NCI-H1417 treated with DMSO at 0.1 percent for 48 hours (cell line): ENCODE measurements at places on chromosomes 2 and 18.

GRCh38 chr2:26290001-26290400, 45.3 kb downstream of the HADHB start:
- DNase-seq: no peak

GRCh38 chr18:5431836-5432575, 111.8 kb downstream of the EPB41L3 start:
- DNase-seq: no peak

GRCh38 chr2:238821391-238821790, 26.5 kb upstream of the TWIST2 start:
- DNase-seq: no peak

GRCh38 chr2:60739156-60739555, 16.9 kb upstream of the PAPOLG start:
- DNase-seq: no peak

- DNase-seq: no peak
Measured at GRCh38 chr2:32986480-32986879, 39.7 kb downstream of the LTBP1 start.

- DNase-seq: no peak
Measured at GRCh38 chr2:33529771-33530481, 53.5 kb downstream of the RASGRP3 start.

DNA sequence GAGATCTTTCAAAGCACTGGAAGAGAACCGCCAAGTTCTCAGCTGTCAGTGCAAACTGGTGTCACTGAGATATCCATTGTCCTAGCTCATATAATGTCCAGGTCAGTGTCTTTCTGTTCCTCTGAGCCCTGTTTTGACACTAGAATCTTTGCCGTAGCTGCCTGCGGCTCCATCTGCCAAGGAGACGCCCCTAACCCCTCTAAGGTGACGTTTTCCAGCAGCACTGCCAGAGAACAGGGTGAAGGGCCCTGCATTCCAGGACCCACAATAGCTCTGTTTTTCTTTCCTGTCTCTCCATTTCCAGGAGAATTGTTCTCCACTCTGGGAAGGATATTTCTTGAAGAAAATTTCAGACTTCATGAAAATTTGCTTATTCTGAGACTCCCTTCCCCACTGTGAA, 181.7 kb upstream of the SLC39A10 start:
- no peak for DNase-seq

- no peak for DNase-seq
Measured at GRCh38 chr2:60447943-60448342, 105.5 kb downstream of the BCL11A start.

DNA sequence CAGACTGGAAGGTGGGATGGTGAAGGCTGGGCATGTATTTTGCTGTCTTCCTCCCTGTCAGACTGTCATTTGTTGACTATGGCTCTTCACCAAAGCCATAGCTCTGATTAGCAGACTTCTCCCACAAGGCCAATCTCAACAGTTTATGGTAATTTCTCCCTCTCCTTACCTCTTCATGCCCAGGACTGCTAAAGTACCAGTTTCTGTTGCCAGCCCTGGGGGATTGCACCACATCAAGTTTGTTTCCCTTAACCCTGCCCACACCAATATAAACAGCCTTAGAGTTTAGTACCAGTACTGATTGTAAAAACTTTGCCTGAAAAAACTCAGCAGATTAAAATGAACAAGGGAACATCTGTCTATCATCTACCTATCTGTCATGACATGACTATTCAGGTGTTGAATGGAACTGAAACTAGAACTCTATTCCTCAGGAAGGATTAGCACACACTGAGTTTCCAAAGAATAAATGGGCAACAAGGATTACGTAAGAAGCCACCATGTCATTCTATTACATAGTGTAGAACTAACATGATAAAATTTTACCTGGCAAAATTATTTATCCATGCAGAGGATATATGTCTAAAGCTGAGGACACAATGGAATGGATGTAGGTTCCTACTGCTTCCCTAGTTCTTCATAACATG, 13.7 kb downstream of the FEZ2 start:
- DNase-seq: no peak

DNA sequence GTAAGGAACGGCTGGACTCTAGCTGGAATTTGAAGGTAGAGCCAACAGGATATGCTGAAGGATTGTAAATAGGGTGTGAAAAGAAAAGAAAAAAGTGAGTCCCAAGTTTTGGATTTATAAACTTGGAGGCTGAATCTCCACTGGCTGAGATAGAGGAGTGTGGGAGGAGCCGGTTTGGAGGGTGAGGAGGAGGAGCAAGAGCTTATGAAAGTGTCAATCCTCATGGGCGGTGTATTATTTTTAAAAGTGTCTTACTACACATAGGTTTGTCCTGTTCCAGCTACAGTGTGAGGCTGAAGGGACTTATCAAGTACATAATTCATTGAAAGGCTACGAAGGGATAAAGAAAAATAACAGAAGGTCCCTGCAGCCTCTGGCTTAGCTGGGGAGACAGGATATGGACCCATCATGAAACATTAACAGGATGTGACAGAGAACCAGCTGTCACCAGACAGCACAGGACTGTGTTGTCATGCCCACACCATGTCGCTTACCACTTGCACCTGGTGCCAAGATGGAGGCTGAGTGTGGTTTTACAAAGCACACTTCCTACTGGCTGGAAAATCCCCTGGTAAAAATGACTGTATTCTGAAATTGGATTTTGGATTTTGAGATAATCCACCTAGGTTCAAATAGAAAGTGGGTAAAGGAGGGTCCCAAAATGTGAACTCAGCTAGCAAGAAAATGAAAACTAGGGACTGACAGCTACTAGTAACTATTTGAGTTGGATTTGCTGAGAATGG, 2.5 kb upstream of the MREG start:
- no peak for DNase-seq

GRCh38 chr2:138365581-138365980, 136.0 kb upstream of the SPOPL start:
- DNase-seq: no peak

GRCh38 chr2:238439917-238440316, 13.2 kb downstream of the ASB1 start:
- DNase-seq: no peak

DNA sequence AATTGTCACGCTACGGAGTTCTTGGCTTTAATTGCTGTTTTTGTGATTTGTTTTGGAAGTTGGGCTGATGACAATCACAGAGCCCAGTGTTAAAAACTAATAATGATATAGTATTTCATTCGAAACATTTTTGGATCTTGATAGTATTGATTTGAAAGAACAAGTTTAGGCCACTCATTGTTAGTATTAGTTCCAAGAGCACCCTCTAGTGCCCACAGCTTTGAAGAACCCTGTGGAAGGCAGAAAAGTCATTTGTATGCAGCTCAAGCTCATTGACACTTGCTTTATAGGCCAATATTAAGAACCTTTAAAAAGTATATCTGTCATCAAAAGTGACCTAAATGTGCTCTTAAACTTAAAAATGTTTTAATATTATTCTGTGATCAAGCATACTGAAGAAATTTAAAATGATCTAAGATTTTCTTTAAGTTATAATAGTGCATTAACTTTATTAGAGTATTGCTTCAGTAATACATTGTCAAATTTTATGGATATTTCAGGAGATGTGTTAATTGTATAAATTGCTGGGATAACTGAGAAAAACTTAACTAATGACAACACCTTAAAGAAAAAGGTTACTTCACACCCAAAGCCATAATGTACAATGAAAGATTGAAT, 191.0 kb downstream of the GRB14 start:
- no peak for DNase-seq

- DNase-seq: no peak
Measured at GRCh38 chr2:165376571-165376975, 92.9 kb upstream of the CSRNP3 start.

DNA sequence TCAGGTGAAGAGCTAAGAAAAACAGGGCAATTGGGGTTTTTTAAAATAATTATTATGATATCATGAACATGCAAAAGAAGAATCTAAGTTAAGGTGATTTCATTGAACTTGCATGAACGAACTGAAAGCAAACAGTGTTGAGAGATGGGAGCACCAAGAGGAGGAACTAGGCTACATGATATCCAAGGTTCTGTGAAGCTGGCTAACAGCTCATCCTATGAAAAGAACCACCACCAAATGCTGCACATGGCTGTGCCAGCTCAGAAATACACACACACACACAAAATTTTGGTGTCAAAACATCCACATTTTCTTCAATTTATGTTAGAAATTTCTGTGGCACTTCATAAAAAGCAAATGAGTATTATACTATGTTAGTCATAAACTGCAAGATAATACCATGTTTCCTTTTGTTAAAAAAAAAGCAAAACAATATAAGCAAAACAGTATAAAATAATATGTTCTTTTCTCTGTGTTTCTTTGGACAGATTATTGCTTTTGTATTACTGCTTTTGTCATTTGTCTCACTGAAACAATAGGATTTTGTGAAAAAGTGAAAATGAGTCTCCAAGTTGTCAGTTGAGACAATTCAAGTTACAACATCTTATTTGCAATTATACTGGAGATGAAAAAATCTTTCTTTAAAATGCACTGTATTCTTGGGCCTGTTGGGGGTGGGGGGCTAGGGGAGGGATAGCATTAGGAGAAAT, 12.6 kb upstream of the TTC32 start:
- no peak for DNase-seq

DNA sequence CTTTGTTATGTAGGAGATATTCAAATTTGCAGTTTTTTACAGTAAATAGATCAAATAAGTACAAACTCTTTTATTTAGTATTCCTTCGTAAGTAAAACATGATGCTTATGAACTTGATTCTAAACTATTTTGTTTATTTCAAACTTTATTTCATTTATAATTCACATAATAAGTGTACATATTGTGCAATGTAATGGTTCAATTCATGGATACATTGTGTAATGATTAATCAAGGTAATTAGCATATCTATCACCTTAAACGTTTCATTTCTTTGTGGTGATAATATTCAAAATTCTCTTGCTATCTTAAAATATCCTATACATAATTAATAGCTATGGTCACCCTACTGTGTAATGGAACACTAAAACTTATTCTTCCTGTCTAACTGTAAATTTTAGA, 525.9 kb upstream of the ZNF804A start:
- DNase-seq: no peak

GRCh38 chr2:233439191-233439590, 84.9 kb downstream of the DGKD start:
- no peak for DNase-seq

- DNase-seq: no peak
Measured at GRCh38 chr2:181789827-181790448, 101.6 kb upstream of the ITPRID2 start.

GRCh38 chr2:59930430-59930829, 623.0 kb downstream of the BCL11A start:
- DNase-seq: no peak

DNA sequence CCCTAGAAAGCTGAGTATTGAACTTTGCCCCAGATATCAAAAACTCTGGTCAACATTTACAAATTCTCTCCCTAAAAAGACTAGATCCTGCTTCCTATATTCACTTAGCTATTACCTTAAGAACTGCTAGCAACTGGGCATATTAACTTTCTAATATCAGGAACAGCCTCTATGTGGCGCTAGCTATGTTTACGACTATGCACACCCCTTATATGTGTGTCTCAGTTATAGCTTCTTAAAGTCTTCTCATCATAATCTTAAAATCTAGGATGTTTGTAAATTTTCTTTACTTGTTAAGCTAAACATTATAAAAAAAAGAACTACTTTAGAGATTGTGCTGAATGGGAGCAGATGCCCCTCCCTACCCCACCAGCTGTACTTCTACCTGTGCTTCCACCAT, 1.7 kb upstream of the STAMBP start:
- no peak for DNase-seq

GRCh38 chr2:60899892-60900249, 18.5 kb downstream of the REL start:
- no peak for DNase-seq

DNA sequence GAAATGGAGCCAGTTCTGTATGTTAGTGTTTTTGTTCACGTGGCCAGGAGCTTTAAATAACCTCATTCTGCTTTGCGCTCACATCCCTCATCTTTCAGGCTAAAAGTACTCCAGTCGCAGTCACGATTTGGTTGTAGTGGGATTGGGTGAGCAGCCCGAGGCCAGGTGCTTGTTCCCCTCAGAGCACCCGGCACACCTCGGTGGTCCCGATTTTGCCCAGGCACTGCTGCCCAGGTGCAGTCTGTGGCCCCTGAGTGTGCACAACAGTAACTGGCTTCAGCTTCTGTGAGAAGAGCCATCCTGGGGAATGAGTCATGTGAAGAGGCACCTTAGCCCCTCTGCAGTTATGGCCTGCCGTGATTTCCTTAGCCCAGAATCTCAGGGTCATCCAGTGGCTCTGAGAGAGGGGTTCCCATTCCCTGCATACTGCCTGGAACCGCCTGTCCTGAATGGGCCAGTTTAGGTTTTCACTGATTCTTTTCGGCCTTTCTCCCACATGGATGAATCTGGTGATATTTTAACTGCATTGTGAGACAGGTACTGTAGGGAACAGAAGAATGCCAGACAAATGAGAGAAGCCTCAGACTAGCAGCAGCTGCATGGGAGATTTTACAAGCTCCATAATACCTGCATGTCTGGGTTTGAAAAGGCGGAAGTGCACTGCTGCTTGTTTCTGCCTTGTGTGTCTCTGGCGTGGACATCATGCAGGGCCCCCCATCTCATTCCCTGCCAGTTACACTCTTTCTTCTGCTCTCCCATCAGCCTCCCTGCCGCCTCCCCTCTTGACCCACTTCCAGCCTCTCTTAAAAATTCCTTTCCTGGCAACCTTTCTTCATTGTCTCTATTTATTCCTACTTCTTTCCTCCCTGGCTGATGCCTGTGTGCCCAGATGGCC, 33.5 kb downstream of the IMPA2 start:
- DNase-seq: no peak

GRCh38 chr2:217953531-217953932, 49.3 kb downstream of the TNS1 start:
- no peak for DNase-seq

GRCh38 chr2:133324150-133324561, 244.1 kb downstream of the NCKAP5 start:
- no peak for DNase-seq

DNA sequence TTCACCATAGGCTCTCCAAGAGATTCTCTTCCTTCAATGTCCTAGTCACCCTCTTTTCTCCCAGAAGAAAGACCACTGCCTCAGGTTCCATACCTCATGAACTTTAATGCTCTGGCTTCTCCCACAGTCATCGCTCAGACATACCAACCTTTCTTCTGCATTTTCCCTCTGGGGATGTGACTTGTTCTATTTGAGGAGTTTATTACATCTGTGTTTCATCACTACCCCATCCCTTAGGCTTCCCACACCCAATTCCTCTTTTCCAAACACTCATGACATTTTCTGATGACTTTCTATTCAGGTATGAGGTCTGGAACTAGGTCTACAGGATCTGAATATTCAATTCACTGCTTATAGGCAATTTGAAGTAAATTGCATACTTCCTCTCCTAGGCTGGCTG, 298.6 kb upstream of the MAP2 start:
- DNase-seq: no peak

- no peak for DNase-seq
Measured at GRCh38 chr18:26875040-26875654, 9.6 kb upstream of the AQP4 start.

GRCh38 chr18:74414953-74415515, 42.1 kb downstream of the DIPK1C start:
- DNase-seq: no peak

GRCh38 chr2:240919786-240920782, 13.9 kb downstream of the CROCC2 start:
- DNase-seq: no peak

GRCh38 chr2:70827388-70827787, 7.0 kb upstream of the CLEC4F start:
- no peak for DNase-seq

GRCh38 chr2:235390108-235390815, 103.6 kb upstream of the AGAP1 start:
- DNase-seq: no peak
